H1 (cell line): ENCODE measurements at places on chromosomes 7 and 10. TPM values are rescaled to one million over a fixed set of nuclear protein-coding genes. Genes with fewer than 3 reads are reported as not detected.

- no peak overlapping the region for H3K27ac ChIP-seq
- peaks cover 8% of the 10 kb centered on the region; the same call in 1 of the 2 replicates for H3K36me3 ChIP-seq
- no peak overlapping the region for H3K4me3 ChIP-seq
- no peaks in the 10 kb centered on the region for H3K27me3 ChIP-seq
- no peak for DNase-seq
Measured at GRCh38 chr7:20383351-20383750, 52.7 kb downstream of the ITGB8 start.

GRCh38 chr7:51312951-51313737 is 3.5 kb downstream of the COBL start:
- no peak overlapping the region for H3K4me3 ChIP-seq
- peaks cover 2% of the 10 kb centered on the region; the same call in 1 of the 2 replicates for H3K27me3 ChIP-seq
- peaks cover 22% of the 10 kb centered on the region for H3K4me1 ChIP-seq
- no peak overlapping the region for H3K27ac ChIP-seq

DNA sequence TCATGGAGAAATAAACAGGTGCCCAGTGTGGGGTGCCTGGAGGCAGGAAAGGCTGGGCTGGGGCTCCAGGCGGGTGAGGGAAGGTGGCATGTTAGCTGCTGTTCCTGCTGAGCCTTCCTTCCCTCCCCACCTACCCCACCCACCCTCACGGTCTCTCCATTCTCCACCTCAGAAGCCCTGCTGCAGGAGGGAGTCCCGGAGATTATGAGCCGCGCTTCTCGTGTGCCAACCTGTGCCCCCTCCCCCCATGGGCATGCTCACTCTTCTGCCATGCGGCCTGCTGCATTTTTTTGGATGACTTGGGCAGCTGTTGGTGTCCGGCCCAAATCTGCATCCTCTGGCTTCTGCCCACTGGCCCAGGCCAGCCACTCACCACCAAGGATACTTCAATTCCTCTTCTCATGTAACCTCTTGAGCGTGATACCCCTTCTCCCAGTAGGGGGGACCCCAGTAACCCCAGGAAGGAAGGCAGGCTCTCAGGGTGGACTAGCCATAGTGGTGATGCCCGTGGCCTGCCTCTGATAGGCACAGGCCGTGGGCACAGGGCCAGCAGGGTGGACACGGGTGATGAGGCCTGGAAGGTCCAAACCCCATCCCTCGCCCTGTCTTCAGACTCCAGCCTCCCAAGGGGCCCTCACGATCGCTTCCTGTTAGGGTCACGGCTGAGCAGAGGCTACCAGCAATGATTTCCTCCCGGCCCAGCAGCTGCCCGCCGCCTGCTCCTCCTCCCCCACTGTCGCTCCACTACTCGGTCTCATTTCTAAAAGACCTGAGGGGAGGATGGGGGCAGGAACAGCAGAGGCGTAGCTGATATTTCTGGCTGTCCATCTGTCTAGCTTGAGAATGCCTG is 27.8 kb downstream of the UNC5B start:
- no peak overlapping the region for H3K27ac ChIP-seq
- DNase-seq: no peak
- H3K4me3 ChIP-seq: no peak overlapping the region
- peaks cover 4% of the 10 kb centered on the region for H3K4me1 ChIP-seq
- H3K36me3 ChIP-seq: no peaks in the 10 kb centered on the region

DNA sequence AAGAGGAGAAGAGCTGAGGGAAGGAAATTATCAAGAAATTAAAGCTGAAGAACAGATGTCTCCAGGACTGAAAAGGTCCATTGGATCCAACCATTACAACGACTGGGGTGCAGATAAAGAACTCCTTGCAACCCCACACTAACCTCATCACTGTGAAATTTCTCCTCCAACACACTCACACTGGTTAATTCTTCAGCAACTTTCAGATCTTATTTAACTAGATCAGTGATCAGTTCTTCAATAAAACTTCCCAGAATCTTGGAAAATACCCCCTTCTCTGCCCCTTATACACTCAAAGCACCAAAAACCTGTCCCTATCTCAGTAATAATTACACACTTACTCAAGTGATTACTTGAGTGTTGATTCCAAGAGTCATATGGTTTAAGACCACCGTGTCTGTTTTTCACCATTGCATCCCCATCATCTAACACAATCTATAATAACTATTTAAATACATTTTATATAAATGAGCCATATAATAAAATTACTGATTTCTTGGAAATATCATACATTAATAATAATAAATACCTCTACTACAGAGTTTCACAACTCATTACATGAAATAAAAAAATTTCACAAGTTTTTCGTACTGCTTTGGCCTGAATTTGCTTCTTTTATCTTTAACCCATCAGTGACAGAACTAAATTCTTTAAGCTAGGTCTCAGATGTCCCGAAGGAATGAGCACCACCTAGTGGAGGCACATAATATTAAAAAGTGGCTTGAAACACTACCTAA is 123.7 kb downstream of the MPP7 start:
- no peak overlapping the region for H3K27ac ChIP-seq
- H3K4me1 ChIP-seq: no peaks in the 10 kb centered on the region
- H3K36me3 ChIP-seq: no peaks in the 10 kb centered on the region
- H3K4me3 ChIP-seq: no peak overlapping the region
- no peak for DNase-seq
- H3K27me3 ChIP-seq: no peaks in the 10 kb centered on the region

- no peaks in the 10 kb centered on the region for H3K4me1 ChIP-seq
- H3K36me3 ChIP-seq: no peaks in the 10 kb centered on the region
- no peak for DNase-seq
- H3K27ac ChIP-seq: no peak overlapping the region
- H3K4me3 ChIP-seq: no peak overlapping the region
Measured at GRCh38 chr7:153628825-153629224, 423.4 kb upstream of the DPP6 start.

DNA sequence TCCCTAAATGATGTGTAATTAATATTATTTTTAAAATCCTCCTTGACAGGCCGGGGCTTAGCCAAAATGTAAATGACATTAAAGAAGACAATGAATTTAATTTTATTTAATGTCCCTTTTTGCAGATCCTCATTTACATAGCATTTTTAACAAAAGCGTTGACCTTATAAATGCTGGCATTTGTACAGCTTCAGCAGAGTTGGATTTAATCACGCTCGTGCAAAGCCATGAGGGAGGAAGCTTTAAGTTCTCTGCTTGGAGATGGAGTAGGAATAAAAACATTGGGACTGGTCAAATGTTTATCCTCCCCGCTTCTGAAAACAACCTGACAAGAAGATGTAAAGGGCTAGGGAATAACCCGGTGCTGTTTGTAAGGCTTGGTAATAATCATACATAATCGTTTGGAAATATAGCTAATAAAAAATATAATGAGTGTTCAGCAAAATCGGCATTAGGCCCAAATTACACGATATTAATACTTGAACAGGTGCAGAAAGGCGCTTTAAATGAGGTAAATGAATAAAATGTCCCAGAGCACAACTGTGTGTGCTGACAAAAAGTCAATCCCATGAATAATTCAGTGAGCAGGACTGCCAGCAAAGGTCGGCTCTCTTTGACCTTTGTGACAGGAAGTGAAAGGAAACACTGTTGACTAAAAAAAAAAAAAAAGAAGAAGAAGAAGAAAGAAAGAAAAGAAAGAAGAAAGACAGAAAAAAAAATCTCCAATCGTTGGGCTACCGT is 11.5 kb downstream of the EBF3 start:
- H3K27ac ChIP-seq: no peak overlapping the region
- DNase-seq: no peak
- no peak overlapping the region for H3K4me3 ChIP-seq
- H3K36me3 ChIP-seq: no peaks in the 10 kb centered on the region
- peaks cover 14% of the 10 kb centered on the region for H3K4me1 ChIP-seq

DNA sequence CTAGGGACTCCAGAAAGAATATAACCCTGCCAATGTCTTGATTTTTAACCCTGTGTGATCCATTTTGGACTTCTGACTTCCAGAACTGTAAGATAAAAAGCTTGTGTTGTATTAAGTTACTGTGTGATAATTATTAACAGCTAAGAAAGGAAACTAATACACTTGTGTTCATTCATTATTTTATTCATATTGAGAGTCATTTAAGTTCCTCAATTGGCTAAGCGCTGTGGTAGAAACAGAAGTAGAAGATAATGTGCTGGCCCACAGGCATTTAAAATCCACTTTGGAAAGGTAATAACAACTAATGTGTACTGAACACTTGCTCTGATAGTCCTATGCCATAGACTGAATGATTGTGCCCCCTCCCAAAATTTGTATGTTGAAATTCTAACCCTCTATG is 471.7 kb upstream of the GHITM start:
- H3K4me1 ChIP-seq: no peaks in the 10 kb centered on the region
- no peaks in the 10 kb centered on the region for H3K27me3 ChIP-seq
- no peak overlapping the region for H3K4me3 ChIP-seq
- no peak for DNase-seq
- no peaks in the 10 kb centered on the region for H3K36me3 ChIP-seq

DNA sequence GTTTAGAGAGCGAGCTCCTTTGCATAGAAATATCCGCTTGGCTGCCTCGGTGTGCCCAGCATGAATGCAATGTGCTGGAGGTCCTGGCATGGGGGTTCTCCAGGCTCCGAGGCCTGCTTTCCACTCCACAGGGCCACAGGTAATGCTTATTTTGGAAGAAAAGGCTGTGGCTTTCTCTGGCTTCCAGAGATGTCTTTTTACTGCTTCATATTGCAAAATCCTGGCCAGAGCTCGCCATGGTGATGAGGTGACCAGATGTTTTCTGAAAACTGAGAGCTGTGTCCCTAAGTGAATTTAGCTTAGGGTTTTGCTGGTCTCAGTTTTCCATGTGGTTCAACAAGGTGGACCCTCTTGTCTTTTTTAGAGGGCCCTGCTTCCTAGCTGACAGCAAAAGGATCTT is 65.2 kb downstream of the BMPER start:
- no peak overlapping the region for H3K27ac ChIP-seq
- no peak for DNase-seq
- H3K4me3 ChIP-seq: no peak overlapping the region
- H3K36me3 ChIP-seq: no peaks in the 10 kb centered on the region
- no peaks in the 10 kb centered on the region for H3K27me3 ChIP-seq

DNA sequence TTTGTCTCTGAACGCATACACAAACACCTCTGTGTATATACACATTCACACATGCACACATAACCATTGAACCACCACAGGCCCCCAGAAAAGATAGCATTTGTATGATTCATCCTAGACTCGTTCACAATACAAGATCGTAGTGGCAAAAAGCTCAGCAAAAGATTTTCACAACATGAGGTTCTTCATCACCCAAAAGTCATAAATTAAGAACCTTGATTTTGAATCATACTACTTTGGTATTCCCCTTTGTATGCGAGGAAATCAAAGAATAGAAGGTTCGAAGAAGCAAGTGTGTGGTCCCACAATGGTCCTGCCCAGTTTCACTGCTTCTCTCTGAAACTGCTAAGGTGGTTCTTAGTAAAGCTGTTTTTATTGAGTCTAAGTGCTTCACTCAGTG is 200.7 kb downstream of the CELF2 start:
- DNase-seq: no peak
- H3K27me3 ChIP-seq: no peaks in the 10 kb centered on the region
- no peak overlapping the region for H3K4me3 ChIP-seq
- H3K4me1 ChIP-seq: no peaks in the 10 kb centered on the region
- no peaks in the 10 kb centered on the region for H3K36me3 ChIP-seq
- H3K27ac ChIP-seq: no peak overlapping the region

GRCh38 chr7:47039089-47039648 is 542.7 kb downstream of the TNS3 start:
- no peaks in the 10 kb centered on the region for H3K36me3 ChIP-seq
- H3K27me3 ChIP-seq: no peaks in the 10 kb centered on the region
- DNase-seq: peak; percentile 33

- no peaks in the 10 kb centered on the region for H3K36me3 ChIP-seq
- no peaks in the 10 kb centered on the region for H3K27me3 ChIP-seq
- DNase-seq: no peak
- H3K4me3 ChIP-seq: no peak overlapping the region
Measured at GRCh38 chr10:74320026-74320425, 169.0 kb downstream of the ADK start.

DNA sequence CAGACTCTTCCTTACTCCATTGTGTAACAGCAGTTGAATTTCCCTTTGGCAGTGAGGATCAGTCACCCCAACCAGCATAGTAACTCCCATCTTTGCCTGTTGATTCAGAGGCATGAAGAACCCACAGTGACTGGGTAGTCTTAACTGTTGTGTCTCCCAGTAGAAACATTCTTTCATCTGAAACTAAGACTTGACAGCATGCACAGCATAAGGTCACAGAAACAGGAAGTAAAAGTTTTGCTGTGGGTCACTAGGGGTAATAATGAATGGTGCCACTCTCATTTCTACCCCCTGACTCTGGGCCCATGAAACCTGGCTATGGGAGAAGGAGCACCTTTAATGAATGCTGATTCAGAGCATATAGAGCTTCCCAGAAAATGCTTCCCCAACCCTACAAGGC is 8.3 kb upstream of the FRMPD2 start:
- no peaks in the 10 kb centered on the region for H3K27me3 ChIP-seq
- H3K4me3 ChIP-seq: no peak overlapping the region
- H3K27ac ChIP-seq: no peak overlapping the region
- no peaks in the 10 kb centered on the region for H3K4me1 ChIP-seq
- DNase-seq: no peak

- no peak overlapping the region for H3K27ac ChIP-seq
- no peaks in the 10 kb centered on the region for H3K36me3 ChIP-seq
- no peaks in the 10 kb centered on the region for H3K27me3 ChIP-seq
- H3K4me3 ChIP-seq: no peak overlapping the region
- H3K4me1 ChIP-seq: no peaks in the 10 kb centered on the region
Measured at GRCh38 chr10:103504181-103504783, 10.8 kb downstream of the NEURL1 start.

DNA sequence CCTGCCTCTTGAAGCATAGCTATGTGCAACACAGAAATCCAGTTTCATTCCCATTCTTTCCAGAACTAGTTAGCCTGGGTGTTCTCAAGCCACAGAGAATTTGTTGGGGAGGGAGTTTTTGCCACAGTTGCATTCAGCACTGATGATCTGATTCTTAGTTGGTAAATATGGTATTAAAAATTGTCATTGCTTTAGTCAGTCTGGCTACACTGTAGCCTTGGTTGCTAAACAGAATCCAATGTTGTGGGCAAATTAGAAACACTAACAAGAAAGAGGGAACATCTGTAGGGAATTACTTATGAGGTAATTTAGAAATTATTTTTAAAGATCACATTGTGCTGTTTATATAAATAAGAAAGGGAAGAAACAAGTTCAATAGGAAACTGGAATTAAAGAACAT is 57.0 kb upstream of the CC2D2B start:
- no peaks in the 10 kb centered on the region for H3K4me1 ChIP-seq
- H3K27me3 ChIP-seq: no peaks in the 10 kb centered on the region
- DNase-seq: no peak
- H3K27ac ChIP-seq: no peak overlapping the region
- no peaks in the 10 kb centered on the region for H3K36me3 ChIP-seq
- no peak overlapping the region for H3K4me3 ChIP-seq

- peaks cover 15% of the 10 kb centered on the region for H3K36me3 ChIP-seq
- DNase-seq: no peak
- no peaks in the 10 kb centered on the region for H3K27me3 ChIP-seq
Measured at GRCh38 chr7:151375530-151376217, 34.1 kb downstream of the NUB1 start.

GRCh38 chr7:134343796-134344195 is 27.1 kb upstream of the SLC35B4 start:
- H3K27ac ChIP-seq: no peak overlapping the region
- H3K36me3 ChIP-seq: no peaks in the 10 kb centered on the region
- no peak for DNase-seq
- H3K4me3 ChIP-seq: no peak overlapping the region

- no peaks in the 10 kb centered on the region for H3K27me3 ChIP-seq
- H3K36me3 ChIP-seq: no peaks in the 10 kb centered on the region
Measured at GRCh38 chr10:101617824-101618568, 29.9 kb downstream of the DPCD start.

Gene STMP1
- total RNA-seq: 36.7 and 36.9 TPM in 2 replicates

Gene POLR2J2
- 7.7 and 7.9 TPM in 2 replicates for total RNA-seq

Gene ASCC1
- total RNA-seq: 30.2 and 35.8 TPM in 2 replicates

Gene XPNPEP1
- 49.7 and 61.1 TPM in 2 replicates for total RNA-seq

Gene NPC1L1
- total RNA-seq: 0.06 TPM in 1 of 2 replicates, not detected in the other

Gene SEMA3D
- 3.5 and 4.1 TPM in 2 replicates for total RNA-seq
